ENCODE measurements at places on chromosomes 13 and 19. TPM values are rescaled to one million over a fixed set of nuclear protein-coding genes. Genes with fewer than 3 reads are reported as not detected.

The JAK3 gene
- polyA plus RNA-seq = 109 TPM

The DZIP1 gene
- not detected for polyA plus RNA-seq

The KLF12 gene
- 19.8 TPM for polyA plus RNA-seq

The ATP8A2 gene
- polyA plus RNA-seq = 2.9 TPM

The FBL gene
- 246 TPM for polyA plus RNA-seq

The NDUFA7 gene
- 117 TPM for polyA plus RNA-seq

DNA sequence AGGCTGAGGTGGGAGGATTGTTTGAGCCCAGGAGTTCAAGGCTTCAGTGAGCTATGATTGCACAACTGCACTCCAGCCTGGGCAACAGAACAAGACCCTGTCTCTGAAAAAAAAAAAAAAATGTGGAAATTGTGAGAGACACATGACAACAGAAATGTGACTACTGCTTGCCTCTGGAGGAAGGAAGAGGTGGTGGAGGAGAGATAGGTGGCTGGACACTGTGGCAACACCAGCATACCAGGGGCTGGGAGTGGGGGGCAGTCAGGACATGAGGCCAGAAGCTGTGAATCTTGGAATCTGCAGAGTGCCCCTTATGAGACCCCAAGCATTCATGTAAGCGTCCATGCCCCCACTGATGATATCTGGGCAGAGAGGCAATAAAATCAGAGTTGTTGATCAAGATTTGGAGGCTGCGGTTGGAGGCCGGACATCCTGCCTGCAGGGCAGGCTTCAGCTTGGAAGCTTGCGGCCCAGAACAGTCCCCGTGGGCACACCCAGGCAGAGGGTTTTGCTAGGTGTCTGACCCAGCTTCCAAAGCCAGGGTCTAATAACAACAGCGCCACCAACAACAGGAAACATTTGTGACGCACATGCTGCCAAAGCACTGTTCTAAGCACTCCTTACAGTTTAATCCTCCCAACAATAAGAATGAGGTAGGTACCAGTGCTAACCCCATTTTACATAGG is 16.9 kb downstream of the FAM187B start:
- H3K4me3 ChIP-seq = peak overlapping the region; percentile 85
- peak; percentile 68 for DNase-seq

DNA sequence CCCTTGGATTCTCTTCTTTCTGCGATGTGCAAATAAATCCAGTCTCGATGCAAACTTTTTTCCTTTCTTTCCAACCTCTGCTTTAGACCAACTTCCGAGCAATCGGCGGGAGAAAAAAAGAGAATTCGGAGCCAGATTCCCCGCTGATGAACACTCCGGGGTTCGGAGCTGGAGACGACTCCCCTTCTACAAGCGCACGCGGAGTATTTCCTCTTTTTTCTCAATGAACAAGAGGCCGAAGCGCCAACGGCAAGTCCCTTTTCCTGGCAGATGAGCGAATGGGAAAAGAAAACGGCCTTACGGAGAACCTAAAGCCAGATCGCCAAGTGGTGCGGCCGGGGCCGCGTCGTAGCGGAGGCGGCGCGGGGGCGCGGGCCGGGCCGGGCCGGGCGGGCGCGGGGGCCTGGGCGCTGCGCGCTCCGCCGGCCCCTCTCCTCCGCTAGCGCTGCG is 250 bp downstream of the SPRY2 start:
- peak overlapping the region; percentile 69 for H3K4me3 ChIP-seq
- peaks cover 9% of the 10 kb centered on the region for H3K27me3 ChIP-seq
- no peak overlapping the region for H3K27ac ChIP-seq
- peaks cover 20% of the 10 kb centered on the region for H3K4me1 ChIP-seq

DNA sequence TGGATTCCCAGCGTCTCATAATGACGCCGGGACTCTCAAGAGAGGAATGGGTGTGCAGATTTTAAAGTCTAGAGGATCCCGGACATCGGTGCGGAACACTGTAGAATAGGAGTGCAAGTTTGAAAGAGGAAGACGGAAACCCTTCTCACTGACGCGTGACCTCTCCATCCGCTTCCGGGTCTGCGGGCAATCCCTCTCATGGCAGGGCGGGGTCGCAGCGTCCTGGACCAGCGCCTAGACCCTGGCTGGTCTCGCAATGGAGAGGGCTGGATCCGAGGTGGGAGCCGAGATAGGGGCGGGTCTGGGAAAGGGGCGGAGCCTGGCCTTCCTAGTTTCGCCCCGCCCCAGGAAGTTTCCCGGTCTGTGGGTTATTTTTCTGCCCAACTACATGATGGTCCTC is 4.6 kb upstream of the ZNF845 start:
- peak overlapping the region; percentile 71 for H3K4me3 ChIP-seq
- peaks cover 33% of the 10 kb centered on the region for H3K36me3 ChIP-seq
- peaks cover 29% of the 10 kb centered on the region for H3K27me3 ChIP-seq
- no peak for DNase-seq
- H3K4me1 ChIP-seq = peaks cover 6% of the 10 kb centered on the region

GRCh38 chr13:39768962-39769361 is 113.5 kb downstream of the COG6 start:
- H3K4me3 ChIP-seq = no peak overlapping the region
- no peak for DNase-seq
- H3K4me1 ChIP-seq = peaks cover 13% of the 10 kb centered on the region
- H3K36me3 ChIP-seq = peaks cover 9% of the 10 kb centered on the region
- no peak overlapping the region for H3K27ac ChIP-seq

GRCh38 chr13:90365130-90365529 is 982.4 kb upstream of the MIR17HG start:
- no peaks in the 10 kb centered on the region for H3K4me1 ChIP-seq
- H3K36me3 ChIP-seq = no peaks in the 10 kb centered on the region
- no peak overlapping the region for H3K4me3 ChIP-seq
- H3K27me3 ChIP-seq = no peaks in the 10 kb centered on the region
- no peak overlapping the region for H3K27ac ChIP-seq

- peaks cover 4% of the 10 kb centered on the region for H3K36me3 ChIP-seq
- H3K27me3 ChIP-seq = no peaks in the 10 kb centered on the region
- peak overlapping the region; percentile 68 for H3K4me3 ChIP-seq
- peak; percentile 62 for DNase-seq
- peaks cover 28% of the 10 kb centered on the region for H3K4me1 ChIP-seq
Observed at GRCh38 chr13:50991579-50992521, 82.3 kb downstream of the RNASEH2B start.

DNA sequence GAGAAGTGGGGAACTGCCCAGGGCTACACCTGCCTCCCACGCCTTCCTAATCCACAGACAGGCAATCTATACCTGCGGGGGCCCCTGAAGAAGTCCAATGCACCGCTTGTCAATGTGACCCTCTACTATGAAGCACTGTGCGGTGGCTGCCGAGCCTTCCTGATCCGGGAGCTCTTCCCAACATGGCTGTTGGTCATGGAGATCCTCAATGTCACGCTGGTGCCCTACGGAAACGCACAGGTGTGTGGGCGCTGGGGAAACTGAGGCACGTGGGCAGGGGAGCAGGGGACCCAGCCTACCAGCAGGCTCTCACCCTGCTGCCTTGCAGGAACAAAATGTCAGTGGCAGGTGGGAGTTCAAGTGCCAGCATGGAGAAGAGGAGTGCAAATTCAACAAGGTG is 1.4 kb downstream of the IFI30 start:
- no peak overlapping the region for H3K27ac ChIP-seq
- H3K4me3 ChIP-seq = peak overlapping the region; percentile 4
- no peak for DNase-seq
- H3K4me1 ChIP-seq = peaks cover 22% of the 10 kb centered on the region
- peaks cover 4% of the 10 kb centered on the region for H3K36me3 ChIP-seq
- H3K27me3 ChIP-seq = no peaks in the 10 kb centered on the region
